ENCODE measurements at places on chromosomes 3 and 15.

DNA sequence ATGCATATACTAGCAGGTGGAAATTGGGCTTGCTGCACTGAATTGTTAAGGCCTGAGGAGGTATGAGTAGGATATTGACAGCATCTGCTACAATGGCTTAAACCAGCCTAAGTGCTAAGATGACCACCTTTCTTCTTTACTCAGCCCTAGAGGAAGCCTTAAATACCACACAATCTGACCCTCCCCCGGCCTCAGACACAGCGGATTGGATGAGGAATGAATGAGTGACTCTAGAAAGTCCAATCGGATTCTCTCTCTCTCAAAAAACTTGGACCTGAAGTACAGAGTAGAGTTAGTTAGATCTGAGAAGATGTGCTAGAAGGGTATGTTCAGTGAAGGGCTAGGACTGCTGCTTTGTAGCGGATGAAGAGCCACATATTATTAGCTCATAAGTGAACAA, 39.9 kb upstream of the C3orf49 start:
- no peaks in the 10 kb centered on the region for H3K27me3 ChIP-seq
- H3K4me3 ChIP-seq = no peak overlapping the region
- no peaks in the 10 kb centered on the region for H3K4me1 ChIP-seq
- no peaks in the 10 kb centered on the region for H3K36me3 ChIP-seq
- DNase-seq = no peak

DNA sequence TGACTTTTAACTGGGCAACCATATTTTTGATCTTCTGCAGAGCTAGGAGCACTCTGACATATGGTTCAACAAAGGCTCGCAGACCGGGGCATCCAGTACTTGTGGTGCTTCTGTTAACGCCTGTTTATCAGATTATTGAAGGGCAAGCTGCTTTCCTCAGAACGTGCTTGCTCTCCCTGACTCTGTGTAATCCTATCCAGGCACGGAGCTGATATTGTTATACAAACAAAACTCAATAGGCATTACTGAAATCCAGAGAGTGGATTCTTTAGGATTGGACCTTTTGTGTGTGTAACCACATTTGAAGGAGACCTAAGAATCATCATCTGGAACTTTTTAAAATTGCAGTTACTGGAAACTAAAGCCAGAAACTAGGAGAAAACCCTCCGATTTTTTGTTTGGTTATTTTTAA, 246.5 kb downstream of the PTPRG start:
- no peaks in the 10 kb centered on the region for H3K4me1 ChIP-seq
- DNase-seq = no peak
- H3K4me3 ChIP-seq = no peak overlapping the region
- H3K27me3 ChIP-seq = no peaks in the 10 kb centered on the region
- H3K36me3 ChIP-seq = no peaks in the 10 kb centered on the region

GRCh38 chr15:77282333-77282732, 137.6 kb downstream of the PEAK1 start:
- no peak overlapping the region for H3K4me3 ChIP-seq
- no peaks in the 10 kb centered on the region for H3K4me1 ChIP-seq

DNA sequence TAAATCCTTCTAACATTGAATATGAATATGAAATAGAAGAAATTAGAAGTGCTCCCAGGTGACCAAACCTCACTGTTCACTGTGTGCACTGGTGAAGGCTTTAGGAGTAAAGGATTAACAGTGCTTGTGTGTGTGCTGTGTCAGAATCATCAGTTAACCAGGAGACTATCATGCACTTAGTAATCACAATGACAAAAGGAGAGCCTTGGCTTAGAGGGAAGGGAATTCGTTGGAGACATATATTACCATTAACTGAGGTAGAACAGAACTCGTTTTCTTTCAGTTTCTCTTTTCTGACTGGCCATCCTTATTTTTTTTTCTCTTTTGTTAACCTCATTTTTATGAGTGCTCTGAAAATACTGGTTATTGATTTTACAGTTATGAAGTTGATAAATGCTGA, 213.3 kb upstream of the GBE1 start:
- no peak overlapping the region for H3K27ac ChIP-seq
- H3K4me1 ChIP-seq = no peaks in the 10 kb centered on the region
- H3K27me3 ChIP-seq = no peaks in the 10 kb centered on the region

GRCh38 chr3:100067589-100067988, 46.7 kb downstream of the FILIP1L start:
- no peak for DNase-seq
- no peaks in the 10 kb centered on the region for H3K27me3 ChIP-seq
- no peak overlapping the region for H3K27ac ChIP-seq
- no peak overlapping the region for H3K4me3 ChIP-seq
- H3K4me1 ChIP-seq = no peaks in the 10 kb centered on the region

GRCh38 chr3:107757140-107757539, 234.4 kb downstream of the BBX start:
- DNase-seq = no peak
- no peak overlapping the region for H3K27ac ChIP-seq
- H3K27me3 ChIP-seq = no peaks in the 10 kb centered on the region
- H3K36me3 ChIP-seq = no peaks in the 10 kb centered on the region
